Cardiac septum (tissue), 1 donor: ENCODE measurements at places on chromosomes 5 and 9.

DNA sequence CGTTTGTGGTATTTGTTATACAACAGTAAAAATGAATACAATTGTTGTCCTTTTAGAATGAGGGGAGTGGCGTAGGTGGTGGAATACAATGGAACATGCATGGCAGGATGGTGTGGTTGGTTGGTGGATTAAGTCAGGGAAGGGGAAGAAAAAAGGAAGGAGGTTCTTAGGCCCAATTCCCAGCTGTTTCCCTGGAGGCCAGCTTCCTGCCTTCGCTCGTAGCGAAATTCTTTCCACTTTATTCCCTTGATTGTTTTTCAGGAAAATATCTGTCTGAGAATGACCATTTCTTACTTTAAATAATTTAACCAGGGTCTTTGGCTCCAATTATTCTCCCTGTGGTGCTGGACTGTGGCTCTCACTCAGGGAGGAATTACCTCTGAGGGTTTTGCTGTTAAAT is 24.1 kb upstream of the DMAC1 start:
- DNase-seq, result no peak

DNA sequence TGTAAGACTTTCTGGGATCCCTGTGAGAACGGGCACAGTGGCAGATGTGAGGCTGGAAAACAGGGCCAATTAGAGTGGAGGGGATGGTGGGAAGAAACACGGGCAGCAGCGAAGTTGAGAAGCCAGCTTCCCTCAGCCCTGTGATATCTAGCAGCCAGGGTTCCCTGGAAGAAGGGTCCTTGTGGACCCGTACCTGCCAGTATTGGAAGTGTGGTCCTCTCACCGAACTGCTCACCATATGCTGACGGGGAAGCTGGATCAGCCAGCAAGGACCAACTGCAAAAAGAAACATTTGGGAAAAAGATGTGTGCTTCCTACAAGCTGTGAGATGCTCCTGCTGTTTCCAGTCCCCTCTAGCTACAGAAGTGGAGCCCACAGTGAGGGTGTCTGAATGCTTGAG is 13.6 kb downstream of the CKMT2 start:
- DNase-seq, result no peak

GRCh38 chr9:84966876-84967830 is 297.6 kb downstream of the NTRK2 start:
- no peak for DNase-seq

GRCh38 chr5:161685461-161685860 is at the start of gene GABRA6:
TSS of gene GABRA6 (plus strand) at chr5:161685721. CDS start at chr5:161685990, 269 bp downstream.
- no peak for DNase-seq

GRCh38 chr5:6349387-6349786 is 29.0 kb downstream of the MED10 start:
- DNase-seq, result no peak

GRCh38 chr9:87602933-87603643 is 105.4 kb downstream of the DAPK1 start:
- DNase-seq, result no peak

- DNase-seq, result no peak
Measured at GRCh38 chr9:114220061-114220541, 64.8 kb downstream of the COL27A1 start.

- no peak for DNase-seq
Measured at GRCh38 chr5:98585661-98586310, 187.7 kb upstream of the RGMB start.

GRCh38 chr9:130459941-130460669 is 15.3 kb downstream of the ASS1 start:
- DNase-seq, result no peak
